Activated naive CD4-positive, alpha-beta T cell (primary cell): ENCODE measurements at places on chromosomes 1 and 21.
A peak's percentile ranks its signal among the peaks of the same experiment; 100 is the strongest.

DNA sequence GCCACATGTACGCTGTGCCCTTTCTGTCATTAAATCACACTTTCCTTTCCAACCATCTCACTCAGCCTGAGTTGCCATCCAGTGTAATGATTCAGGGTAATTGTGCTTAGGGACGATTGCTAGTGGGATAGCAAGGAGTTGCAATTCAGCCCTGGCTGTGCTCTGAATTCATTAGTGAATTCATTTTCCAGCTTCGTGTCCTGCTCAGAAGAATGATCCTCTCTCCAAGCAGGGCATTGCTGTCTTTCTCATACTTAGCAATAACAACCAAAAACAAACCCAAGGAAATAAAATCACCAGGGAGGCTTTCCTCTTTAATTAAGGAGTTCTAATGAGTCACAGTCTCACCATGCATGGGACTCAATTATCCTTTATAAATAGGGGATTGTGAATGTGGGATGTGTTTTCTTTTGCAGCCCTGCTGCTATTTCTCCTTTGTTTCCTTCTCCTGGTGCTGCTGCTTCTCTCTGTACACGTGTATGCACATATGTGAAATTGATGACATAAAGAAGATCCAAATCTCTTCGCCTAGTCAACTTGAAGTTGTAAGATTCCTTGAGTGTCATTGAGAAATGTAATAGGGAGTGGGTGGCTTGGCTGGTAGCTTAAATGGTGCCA lies 167.0 kb downstream of the TSEN15 start:
- DNase-seq = no peak

GRCh38 chr1:16905868-16906702 lies 10.3 kb downstream of the RNU1-2 start:
- no peak for DNase-seq

GRCh38 chr21:43911015-43911934 lies 46.3 kb downstream of the AGPAT3 start:
- DNase-seq = no peak

DNA sequence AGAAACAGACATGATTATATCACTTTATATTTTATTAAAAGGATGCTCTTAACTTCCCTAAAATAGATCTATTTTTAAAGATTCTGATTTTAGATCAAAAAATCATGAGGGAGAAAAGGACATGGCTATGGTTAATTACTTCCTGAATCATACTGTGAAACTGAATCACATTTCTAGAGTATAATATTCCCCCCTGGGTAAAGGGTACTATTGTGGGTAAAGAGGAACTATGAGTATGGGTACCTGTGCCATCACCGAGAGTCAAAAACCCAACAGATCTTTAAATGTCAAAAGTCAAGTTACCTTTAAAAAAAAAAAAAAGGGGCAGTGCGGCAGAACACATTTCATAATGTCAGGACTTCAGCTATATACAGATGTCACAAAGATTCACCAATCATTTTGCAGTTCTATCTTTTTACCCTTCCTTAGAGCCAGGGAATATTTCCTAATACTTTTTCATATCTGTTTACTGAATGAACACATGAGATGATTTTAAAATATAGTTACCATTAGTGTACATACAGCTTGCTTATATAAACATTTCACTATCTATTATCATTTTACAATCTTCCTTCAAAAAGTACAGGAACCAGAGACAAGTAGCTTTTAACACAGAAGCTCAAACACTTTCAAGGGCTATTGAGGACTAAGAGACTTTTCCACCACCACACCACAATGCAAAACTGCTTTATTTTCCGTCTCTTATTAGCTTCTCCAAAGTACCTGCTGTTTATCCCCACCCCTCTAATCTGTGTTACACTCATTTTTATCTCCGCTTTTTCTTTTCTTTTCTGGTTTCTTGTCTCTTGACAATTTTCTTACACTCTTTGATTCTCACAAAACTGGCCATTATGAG lies 45.0 kb downstream of the EVI5 start:
- no peak for DNase-seq

DNA sequence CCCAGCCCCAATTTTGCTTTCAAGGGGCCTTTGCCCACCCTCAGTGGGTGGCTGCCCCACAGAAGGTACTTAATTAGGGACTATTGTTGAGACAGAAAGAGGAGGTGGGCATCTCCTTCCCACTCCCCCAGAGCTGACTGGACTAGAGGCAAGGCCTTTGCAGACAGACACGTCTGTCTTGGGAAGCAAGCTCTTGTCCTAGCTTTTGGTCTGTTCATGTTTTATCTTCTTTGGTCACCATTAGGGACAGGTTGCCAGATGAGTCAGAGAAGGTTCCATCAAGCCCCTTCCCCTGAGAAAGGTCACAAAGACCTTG lies 27.7 kb downstream of the PTAFR start:
- DNase-seq = no peak

DNA sequence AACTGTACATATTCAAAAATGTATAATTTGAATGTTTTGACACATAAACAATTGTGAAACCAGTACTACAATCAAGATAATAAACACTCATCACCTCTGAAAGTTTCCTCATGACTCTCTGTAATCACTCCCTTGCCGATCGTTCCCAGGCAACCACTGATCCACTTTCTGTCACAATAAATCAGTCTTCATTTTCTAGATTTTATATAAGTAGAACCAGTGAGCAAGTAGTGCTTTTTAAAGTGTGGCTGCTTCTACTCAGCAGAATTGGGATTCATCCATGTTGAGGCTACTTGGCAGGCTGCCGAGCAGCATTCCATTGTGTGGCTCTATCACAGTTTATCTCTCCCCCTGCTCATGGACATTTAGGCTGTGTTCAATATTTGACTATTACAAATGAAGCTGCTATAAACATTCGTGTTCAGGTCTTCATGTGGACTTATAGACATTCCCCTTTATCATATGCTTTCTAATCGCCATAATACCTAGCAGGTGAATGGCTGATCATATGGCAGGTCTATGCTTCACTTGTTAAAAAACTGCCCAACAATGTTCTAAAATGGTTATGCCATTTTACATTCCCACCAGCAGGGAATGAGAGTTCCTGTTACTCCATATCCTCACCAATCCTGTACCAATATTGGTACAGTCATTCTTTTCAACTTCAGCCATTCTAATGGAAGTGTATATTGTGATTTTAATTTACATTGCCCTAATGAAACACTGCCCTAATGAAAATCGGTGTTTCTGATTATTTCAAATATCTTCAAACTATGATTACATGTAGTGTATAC lies 20.5 kb downstream of the TEX38 start:
- no peak for DNase-seq

- no peak for DNase-seq
Measured at GRCh38 chr1:5758859-5759578, 233.2 kb downstream of the NPHP4 start.

- no peak for DNase-seq
Measured at GRCh38 chr21:45228656-45229240, 58.9 kb downstream of the POFUT2 start.

- DNase-seq = no peak
Measured at GRCh38 chr1:60974524-60975372, 107.6 kb upstream of the NFIA start.

GRCh38 chr1:13749543-13750341 lies 49.8 kb downstream of the PRDM2 start:
- DNase-seq = no peak

GRCh38 chr1:201982082-201982622 lies 296 bp upstream of the RNPEP start:
- DNase-seq = peak; percentile 42

DNA sequence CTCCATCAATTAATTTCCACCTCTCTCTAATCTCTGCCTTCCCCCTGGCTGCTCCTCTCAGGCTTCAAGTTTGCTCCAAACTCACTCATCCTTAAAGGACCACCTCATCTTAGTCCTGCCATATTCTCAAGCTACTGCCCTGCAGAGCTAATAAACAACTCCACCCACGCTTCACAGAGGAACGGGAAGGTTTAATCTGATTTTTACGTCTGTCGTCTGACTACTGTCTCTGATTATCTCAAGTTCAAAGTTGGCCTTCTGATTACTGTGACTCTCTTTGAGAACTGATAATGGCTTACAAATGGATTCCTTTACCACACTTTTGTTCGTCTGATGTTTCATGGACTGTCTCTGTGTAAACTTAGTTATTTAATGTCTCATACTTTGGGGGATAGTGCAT lies 7.6 kb upstream of the CPT2 start:
- DNase-seq = no peak

DNA sequence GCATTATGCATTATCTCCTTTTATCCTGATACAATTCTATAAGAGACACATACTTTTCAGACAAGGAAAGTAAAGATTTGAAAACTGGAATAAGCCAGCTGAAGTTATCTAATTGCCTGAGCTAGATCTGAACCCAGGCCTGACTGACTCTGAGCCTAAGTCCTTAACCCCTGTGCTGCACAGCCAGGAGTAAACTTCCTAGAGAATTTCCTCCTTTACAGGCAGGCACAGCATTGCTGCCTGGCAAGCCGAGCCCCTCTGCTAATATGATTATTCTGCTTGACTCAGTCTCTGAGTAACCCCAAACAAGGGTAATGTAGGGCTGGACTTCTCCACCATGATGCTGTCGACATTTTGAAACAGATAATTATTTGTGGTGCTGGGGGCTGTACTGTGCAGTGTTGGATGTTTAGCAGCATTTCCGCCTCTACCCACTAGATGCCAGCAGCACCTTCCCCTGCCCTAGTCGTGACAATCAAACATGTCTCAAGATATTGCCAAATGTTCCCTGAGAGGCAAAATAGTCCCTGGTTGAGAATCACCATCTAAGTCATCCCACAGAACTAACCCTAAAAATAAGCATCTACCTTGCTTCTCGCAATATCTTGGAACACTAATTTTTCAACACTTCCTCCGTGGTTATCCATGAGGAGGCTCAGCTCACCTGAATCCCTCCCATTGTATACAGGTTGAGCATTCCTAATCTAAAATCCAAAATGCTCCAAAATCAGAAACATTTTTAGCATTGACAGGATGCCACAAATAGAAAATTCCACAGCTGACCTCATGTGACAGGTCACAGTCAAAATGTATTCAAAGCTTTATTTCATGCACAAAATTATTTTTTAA lies 18.5 kb downstream of the CAMK1G start:
- DNase-seq = no peak

GRCh38 chr1:232377494-232377770 lies 252.5 kb downstream of the SIPA1L2 start:
- no peak for DNase-seq
